Fibroblast of skin of right biceps (primary cell): ENCODE measurements at places on chromosomes 16 and 17.

GRCh38 chr17:43676471-43676870 lies 14.7 kb upstream of the MEOX1 start:
- DNase-seq, result no peak

DNA sequence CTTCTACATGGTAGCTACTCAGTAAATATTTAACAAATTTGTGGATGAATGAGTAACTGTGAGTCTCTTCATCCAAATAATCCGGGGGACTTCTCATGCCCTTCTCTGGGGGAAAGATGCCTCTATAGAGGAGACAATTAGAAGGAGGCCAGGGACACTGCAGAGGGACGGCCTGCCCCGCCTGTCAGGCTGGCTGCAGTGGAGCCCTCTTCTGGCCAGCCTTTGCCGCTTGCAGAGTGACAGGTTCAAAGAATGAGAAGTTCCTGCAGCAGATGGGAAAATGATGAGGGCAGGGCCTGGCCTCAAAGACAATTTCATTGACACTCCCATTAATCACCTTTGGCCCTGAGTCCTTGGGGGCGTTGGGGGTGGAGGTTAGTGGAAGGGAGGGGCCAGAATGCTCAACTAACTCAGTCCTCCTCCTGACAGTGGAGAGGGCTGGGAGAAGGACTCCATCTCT lies 339.0 kb downstream of the MAF start:
- no peak for DNase-seq

DNA sequence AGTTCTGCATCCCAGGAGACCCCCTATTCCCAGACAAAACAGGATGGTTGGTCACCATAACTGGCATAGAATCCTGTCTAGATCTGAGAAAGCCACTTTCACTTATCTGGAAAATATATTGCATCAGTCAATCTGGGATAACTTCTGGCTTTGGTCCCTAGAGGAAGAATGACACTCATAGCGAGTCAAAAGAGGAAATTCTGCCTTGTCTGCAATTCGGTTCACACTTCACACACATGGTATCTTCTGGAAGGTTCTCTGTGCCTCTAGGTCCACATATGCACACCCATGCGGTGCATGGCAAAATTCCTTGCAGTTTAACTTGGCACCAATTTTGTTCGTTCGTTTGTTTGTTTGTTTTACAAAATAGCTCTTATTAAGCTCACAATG lies 49.2 kb upstream of the WSCD1 start:
- no peak for DNase-seq

GRCh38 chr17:82582709-82583108 lies 63.2 kb downstream of the FOXK2 start:
- DNase-seq, result no peak

GRCh38 chr17:83071966-83072562 lies 7.3 kb upstream of the METRNL start:
- DNase-seq, result no peak
